Sigmoid colon (tissue), 7 donors: ENCODE measurements at places on chromosomes 16 and 17. TPM values are rescaled to one million over a fixed set of nuclear protein-coding genes. Genes with fewer than 3 reads are reported as not detected.

GRCh38 chr17:46733837-46734475 lies 84.5 kb downstream of the WNT3 start:
- no peak for DNase-seq

- no peak for DNase-seq
Observed at GRCh38 chr16:26493751-26494150, 573.0 kb upstream of the C16orf82 start.

- peak; percentile 33 for DNase-seq
Observed at GRCh38 chr16:86960266-86960665, 356.9 kb downstream of the C16orf95 start.

- no peak for DNase-seq
Observed at GRCh38 chr16:57773019-57773418, 29.3 kb downstream of the KIFC3 start.

GRCh38 chr16:79286646-79287423 lies 313.7 kb downstream of the MAF start:
- DNase-seq: peak; percentile 74

Gene KRT13
- not detected for total RNA-seq

GRCh38 chr16:68910051-68910450 lies 66.7 kb downstream of the TANGO6 start:
- DNase-seq: no peak

DNA sequence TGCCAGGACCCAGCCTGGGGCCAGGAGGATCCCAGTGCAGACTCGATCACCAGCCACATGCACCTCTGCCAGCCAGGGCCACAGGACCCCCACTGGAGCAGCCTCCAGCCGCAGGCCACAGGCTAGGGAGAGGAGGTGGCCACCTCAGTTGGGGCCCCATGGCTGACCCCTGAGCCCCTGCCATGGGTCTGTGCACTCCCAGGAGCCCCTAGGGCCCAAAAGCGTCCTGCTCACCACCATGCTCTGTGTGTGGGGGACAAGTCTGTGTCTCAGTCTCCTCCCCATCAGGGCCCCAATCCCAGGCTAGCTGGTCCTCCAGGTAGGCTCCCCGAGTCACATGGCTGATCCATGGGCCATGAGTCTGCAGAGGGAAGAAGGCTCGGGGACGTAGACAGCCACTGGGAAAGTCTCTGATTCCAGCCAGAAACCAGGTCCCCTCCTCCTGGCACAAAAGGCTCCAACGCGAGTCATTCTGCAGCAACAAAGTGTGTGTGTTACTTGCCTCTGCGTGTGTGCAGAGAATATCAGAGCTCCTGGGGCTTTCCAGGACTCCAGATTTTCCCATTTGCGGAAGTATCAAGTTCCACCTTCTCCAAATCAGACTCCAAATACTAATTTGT lies 6.1 kb upstream of the PRSS8 start:
- peak; percentile 77 for DNase-seq

Gene TEX19
- not detected for total RNA-seq

Gene MT1X
- 90.3 TPM for total RNA-seq

- DNase-seq: peak; percentile 70
Observed at GRCh38 chr17:81027591-81028505, 7.1 kb upstream of the BAIAP2 start.

Gene C16orf92
- total RNA-seq: not detected

GRCh38 chr16:69194488-69194887 lies 7.5 kb downstream of the SNTB2 start:
- peak; percentile 61 for DNase-seq

DNA sequence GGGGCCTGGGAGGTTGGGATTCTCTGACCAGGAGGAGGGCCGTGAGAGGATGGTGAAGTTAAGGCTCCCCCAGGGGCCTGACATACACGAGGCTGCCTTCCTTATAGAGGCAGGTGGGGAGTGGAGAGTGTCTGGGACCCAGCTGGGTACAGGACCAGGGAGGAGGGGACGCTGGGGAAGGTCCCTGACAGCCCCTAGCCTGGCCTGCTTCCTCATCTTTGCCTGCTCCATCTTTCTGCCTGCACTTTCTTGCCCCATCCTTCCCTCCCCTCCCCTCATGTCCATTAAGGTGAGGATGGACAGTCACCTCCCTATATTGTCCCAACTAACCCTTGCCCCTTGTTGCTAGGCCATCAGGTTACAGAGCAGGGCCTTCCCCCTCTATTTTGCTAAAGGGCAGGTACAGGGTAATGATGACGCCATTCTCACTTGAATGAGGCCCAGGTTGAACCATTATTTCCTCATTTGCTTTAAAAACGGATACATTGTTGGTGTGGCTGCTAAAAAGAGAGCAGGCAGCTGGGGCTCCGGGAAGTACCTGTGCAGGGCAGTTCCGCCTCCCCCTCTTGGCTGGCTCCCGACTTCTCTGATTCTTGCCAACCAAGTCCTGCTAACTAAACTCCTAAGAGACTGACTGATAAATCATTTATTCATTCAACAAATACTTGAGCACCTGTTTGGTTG lies 1.3 kb downstream of the C17orf99 start:
- no peak for DNase-seq

- DNase-seq: no peak
Observed at GRCh38 chr16:84194470-84195200, 3.7 kb downstream of the ADAD2 start.

DNA sequence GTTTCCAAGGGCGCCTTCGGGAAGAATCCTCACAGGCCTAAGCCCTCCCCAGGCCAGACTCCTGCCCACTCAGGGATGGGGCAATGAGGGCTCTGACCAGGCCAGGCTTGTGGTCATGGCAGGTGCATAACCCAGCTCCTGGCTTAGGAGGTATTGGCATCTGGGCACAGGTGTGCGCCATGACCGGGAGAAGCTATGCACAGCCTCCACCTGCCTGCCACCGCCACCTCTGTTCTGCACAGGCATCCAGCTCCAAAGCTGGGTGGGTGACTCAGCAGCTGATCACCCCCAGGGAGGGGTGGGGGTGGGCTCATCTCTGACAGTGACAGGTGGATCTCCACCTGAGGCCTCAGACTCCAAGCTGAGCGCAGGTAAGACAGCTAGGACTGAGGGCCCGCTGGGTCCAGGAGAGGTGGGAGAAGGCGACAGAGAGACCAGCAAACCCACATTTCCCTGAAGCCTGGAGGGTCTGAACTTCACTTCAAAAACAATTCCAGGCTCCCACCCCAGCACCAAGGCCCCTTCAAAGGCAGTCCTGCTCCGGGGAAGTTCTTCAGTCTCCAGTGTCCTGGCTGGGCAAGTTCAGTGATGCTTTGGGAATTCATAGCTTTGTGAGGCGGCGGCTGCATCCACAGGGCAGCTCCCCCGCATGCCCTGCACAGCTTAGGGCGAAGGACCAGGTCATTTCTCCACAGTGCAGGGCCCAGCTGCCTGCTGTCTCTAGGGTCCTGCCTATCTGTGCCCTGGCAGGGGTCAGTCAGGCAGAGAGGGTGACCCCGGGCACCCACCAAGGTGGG lies 121.6 kb upstream of the SMURF2 start:
- DNase-seq: no peak

Gene MYH1
- total RNA-seq: not detected

DNA sequence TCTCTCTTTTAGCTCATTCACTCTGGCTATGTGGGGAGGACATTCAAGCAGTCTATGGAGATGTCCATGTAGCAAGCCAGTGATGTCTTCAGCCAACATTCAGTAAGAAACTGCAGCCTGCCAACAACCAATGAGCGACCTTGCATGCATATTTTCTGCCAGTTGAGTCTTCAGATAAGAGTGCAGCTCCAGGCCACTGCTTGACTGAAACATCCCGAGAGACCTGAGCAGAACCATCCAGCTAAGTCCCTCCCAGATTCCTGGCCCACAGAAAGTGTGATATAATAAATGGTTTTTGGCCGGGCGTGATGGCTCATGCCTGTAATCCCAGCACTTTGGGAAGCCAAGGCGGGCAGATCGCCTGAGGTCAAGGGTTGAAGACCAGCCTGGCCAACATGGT lies 10.5 kb upstream of the C17orf58 start:
- DNase-seq: no peak

DNA sequence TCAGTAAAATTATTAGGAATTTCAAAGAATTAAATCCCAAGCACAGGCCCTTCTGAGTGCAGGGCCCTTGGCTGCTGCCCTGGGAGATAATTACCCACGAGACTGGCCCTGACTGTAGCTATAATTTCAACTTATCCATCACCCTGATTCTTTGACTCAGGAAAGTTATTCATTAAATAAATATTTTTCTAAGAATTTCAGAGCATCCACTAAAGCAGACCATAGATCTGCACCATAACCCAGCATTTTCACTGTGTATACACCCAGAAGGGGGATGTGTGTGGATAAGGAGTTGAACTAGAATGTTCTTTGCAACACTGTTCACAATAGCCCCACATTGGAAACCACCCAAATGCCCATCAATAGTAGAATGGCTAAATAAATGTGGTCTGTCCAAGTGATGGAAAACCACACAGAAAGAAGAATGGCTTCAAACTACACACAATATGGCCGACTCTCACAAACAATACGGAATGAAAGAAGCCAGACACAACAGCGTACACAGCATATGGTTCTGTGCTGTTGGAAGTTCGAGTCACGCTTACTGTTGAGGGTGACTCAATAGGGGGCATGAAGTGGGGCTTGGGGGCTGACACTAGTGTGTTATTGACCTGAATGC lies 33.9 kb upstream of the MEAK7 start:
- DNase-seq: no peak

GRCh38 chr17:81858967-81859905 lies 1.1 kb downstream of the P4HB start:
- no peak for DNase-seq

DNA sequence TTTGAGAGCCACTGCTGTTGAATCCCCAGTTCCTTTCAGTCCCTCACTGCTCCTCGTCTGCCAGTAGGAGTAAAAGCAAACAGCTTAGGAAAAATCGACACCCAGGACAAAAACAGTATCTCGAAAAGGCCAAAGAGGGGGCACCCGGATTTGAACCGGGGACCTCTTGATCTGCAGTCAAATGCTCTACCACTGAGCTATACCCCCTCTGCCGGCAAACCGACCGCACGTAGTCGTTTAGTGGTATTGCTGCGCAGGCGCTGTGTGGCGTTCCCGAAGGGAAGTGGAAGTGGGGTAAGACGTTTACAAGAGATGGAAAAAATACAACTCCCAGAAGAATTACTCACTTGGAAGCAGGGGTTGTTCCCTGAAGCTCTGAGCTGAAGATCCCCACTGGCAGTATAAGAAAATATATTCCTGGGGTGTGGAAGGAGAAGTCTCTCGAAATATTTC lies 2.2 kb upstream of the PLXDC1 start:
- DNase-seq: peak; percentile 97

- DNase-seq: peak; percentile 86
Observed at GRCh38 chr17:78708510-78708973, 73.5 kb downstream of the CYTH1 start.

Gene CCL3
- 1.2 TPM for total RNA-seq

Gene MT1H
- not detected for total RNA-seq

DNA sequence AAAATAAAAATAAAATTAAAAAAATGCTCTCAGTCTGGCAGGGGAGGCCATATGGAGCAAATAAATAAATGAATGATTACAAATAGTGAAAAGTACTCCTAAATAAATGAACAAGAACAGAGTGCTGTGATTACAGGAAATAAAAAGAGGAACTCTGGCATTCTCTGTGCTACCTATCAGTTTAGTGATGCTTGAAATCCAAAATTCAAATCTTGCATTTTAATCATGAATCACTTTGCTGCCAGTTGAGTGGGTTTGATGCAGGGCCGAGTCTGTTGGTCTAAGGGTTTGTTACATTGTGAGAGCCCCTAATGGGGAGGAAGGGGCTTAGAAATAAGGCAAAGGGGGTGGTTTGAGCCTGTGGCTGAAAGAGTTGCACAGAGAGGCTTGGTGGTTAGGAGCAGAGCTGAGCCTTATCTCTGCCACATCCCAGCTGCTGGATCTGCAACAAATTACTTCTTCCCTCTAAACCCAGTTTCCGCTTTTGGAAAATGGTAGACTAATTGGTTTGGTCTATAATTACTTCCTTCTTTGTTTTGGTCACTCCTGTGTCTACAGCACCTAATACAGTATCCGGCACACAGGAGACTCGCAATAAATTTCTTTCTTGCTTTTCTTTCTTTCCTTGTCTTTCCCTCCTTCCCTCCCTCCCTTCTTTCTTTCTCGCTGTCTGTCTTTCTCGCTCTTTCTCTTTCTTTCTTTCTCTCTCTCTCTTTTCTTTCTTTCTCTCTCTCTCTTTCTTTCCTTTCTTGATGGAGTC lies 6.3 kb upstream of the ABCC1 start:
- peak; percentile 1 for DNase-seq

GRCh38 chr17:1087381-1088241 lies 90.7 kb downstream of the TIMM22 start:
- DNase-seq: peak; percentile 85

Gene PRDM7
- total RNA-seq: not detected

DNA sequence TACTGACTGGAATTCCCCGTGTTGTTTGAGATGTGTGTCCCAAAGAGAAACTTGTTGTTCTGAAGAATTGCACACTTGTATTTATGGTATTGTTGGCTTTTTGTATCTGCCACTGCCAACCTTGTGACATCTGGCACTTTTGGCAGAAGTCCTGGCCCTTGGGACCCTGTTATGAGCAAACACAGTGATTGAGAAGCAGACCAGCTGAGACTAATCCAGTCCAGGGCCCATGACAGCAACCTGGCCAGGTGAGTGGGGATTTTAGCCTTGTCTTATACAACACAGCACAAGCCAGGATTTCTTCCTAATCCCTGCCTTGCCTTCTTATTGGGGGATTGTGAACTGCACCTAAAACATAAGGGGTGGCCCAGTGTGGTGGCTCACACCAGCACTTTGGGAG lies 80.0 kb downstream of the NTN1 start:
- no peak for DNase-seq

GRCh38 chr16:68643847-68644246 lies 1.3 kb upstream of the CDH3 start:
- DNase-seq: no peak

GRCh38 chr17:44871556-44871955 lies 23.9 kb downstream of the HIGD1B start:
- no peak for DNase-seq

DNA sequence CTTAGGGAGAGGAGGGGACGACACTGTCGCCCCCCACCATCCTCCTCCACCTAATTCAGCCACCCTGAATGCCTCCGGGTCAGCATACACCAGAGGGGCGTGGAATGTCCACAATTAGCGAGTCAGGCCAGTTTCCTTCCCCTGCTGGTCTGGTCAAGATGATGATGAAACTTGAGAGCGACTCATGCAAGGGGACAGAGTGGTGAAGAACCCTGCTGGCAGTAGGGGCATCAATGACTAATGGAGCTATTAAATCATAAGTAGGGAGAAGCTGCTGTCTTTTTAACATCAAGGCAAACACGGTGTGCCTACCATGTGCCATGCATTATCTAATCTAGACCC lies 7.2 kb downstream of the SPACA3 start:
- DNase-seq: no peak
